ENCODE measurements at places on chromosomes 6 and 20. TPM values are rescaled to one million over a fixed set of nuclear protein-coding genes. Genes with fewer than 3 reads are reported as not detected.

LY6G6D gene
- not detected for total RNA-seq

TTLL9 gene
- total RNA-seq = not detected

CLDN20 gene
- not detected for total RNA-seq

PGC gene
- total RNA-seq = not detected

DPPA5 gene
- not detected for total RNA-seq

FAM184A gene
- total RNA-seq = 13.8 TPM

HSPA1B gene
- 54.6 TPM for total RNA-seq

DNA sequence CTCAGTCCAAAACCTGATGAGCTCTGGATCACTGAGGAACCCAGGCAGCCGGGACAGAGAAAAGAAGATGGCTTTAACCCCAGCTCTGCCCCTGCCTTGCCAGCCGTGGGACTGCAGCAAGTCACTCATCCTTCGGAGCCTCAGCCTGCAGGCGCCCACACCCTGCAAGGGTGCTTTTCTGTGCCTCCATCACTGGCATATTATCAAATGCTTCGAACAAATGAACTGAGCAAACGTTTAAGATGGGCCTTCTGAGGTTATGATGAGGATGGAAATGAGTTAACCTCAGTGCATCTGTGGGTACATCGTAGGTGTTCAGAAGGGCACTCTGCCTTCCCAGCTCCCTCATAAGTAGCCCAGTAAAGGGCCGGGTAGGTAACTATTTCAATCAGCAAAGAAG, 79.0 kb downstream of the NFATC2 start:
- peak; percentile 18 for DNase-seq

DNA sequence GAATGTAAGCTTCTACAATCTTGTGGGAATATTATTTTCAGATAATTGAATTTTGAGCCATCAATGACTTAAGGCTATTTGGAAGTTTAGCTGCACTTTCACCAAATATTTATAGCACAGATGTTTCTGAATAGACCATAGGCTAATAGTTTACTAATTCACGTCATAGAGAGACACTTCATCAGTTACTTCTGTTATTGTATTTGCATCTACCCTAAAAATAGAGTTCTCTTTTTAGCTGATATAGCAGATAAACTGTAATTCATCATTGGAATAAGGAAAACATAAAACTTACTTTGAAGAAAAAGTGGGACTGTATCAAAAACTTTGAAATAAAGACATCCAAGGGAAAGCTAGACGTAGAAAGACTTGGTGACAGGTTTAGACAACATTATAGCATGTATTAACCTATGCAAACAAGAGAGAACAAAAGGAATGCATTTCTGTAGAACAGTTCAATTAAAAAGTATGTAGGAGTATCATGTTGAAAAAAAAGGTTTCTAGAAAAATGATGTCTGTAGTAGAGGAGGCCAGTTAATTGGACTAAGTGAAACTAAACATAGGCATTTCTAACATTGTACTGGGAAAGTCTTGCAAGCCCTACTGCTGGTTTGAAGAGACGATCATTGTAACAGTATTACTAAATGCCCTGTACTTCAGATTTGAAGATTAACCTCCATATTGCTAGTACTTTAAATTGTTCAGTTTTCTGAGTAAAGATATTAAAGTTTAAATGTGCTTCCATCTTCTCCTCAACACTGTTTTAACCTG, 123.3 kb downstream of the ZFAND3 start:
- DNase-seq = no peak

GRCh38 chr6:19587238-19587942, 249.8 kb upstream of the ID4 start:
- no peak for DNase-seq

DNA sequence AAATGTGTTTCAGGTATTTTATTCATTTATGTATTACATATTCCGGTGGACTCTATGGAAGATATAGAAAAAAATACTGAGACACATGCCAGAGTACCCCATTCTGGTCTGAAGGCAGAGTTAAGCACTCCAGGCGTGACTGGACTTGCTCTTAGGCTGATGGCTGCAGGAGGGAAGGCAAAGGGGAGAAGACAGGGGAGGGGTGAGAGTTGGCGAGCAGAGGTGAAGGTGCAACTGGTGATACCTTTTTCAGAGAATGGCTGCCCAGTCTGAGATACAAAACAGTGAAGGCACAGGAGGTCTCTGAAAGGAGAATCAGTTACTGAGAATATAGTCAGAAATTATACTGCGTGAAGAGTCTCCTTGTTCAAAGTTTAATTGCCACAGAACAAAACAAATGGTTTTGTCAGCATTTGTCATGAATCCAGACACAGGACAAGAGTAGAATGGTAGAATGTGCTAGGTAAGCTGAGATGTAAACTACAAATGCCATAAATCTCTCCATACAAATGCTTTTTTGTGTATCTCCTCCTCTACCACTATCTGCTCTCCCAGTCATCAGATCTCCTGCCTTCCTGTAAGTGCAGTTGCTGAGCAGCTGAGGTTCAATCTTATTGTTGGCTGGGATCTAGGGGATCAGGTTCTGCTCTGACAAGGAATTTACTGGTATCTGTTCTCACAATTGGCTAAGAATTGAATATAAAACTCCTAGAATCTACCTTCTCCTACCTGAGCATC, 104.2 kb upstream of the DST start:
- DNase-seq = no peak

DNA sequence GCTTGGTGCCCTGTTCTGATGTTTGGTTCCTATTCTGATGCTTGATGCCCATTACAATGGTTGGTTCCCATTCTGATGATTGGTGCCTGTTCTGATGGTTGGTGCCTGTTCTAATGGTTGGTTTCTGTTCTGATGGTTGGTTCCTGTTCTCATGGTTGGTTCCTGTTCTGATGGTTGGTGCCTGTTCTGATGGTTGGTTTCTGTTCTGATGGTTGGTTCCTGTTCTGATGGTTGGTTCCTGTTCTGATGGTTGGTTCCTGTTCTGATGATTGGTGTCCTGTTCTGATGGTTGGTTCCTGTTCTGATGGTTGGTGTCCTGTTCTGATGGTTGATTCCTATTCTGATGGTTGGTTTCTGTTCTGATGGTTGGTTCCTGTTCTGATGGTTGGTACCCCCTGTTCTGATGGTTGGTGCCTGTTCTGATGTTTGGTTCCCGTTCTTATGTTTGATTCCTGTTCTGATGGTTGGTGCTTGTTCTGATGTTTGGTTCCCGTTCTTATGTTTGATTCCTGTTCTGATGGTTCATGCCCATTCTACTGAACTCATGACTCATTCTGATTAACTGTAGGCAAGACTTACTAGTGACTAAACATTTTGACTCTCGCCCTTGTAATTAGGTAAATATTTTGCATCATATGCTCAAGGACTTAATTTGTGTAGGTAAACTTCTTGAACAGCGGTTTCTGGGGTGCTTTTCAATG, 146.2 kb downstream of the DLL1 start:
- DNase-seq = no peak

- DNase-seq = no peak
These were observed 22.2 kb downstream of the FKBP1A start for GRCh38 chr20:1370548-1371110.

DNA sequence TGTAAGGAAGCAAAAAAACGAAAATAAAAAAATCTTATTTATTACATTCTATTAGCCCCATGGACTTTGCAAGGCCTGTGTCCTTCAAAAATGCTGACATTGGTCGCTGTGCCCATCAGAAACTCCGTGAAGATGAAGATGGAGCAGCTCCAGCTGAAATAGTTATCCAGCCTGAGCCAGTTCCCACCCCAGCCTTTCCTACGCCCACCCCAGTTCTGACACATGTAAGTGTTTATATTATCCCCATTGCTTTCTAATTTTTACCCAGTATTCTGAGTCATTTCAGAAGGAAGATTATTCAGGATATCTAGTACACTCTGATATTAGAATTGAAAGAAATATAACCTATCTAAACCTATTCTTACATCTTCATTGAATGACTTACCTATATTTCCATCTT, 217.7 kb downstream of the ARHGAP18 start:
- DNase-seq = no peak

- DNase-seq = no peak
These were observed 4.6 kb upstream of the EEF1A2 start for GRCh38 chr20:63503524-63503923.

DNA sequence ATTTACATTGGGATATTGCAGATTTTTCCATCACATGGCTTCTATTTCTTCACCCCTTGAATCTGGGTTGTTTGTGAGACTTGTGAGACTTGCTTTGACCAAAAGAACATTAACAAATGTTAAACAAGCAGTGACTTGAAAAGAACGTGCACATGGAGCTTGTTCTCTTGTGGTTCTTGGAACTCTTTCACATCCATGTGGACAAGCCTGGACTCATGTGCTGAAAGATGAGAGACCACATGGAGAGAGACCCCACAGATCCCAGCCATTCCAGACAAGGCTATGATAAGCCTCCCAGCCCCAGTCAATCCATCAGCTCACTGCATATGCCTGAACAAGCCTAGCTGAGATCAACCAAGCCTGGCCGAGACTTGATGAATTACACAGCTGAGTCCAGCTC, 1365.7 kb upstream of the GJE1 start:
- DNase-seq = no peak

- DNase-seq = no peak
These were observed 12.3 kb upstream of the COL9A1 start for GRCh38 chr6:70315079-70315751.

DNA sequence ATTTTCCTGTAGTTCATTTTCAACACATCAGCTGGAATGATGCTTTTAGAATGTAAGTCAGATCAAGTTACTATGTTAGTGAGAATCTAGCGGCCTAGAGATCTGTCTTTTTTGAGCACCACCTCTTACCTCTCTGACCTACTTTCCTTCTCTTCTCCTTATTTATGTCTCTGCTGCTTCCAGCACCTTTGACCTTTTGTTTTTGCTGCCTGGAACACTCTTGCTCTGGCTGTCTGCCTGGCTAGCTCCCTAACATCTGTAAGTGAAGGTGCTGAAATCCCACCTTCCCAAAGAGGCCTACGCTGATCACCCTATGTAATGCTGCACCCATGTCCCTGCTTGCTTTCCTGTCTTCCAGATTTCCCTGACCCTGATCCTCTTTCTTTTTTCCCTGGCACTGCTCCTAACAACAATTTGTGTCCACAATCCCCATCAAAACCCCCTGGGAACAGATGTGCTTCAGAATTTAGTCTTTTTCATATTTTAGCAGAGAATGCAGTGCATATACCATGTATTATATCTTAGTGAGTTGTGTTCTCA, 87.8 kb downstream of the RFPL4B start:
- no peak for DNase-seq

DNA sequence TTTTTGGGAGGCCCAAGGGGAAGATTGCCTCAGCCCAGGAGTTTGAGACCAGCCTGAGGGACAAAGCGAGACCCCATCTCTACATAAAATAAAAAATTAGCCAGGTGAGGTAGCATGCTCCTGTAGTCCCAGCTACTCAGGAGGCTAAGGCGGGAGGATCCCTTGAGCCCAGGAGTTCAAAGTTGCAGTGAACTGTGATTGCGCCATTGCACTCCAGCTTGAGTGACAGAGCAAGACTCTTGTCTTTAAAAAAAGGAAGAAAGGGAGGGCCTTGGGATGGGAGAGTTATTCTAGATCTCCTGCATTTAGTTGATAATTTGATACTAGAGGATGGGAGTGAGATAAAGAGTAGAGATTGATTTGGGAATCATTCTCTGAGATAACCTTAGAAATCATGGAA, 68.1 kb downstream of the ITCH start:
- DNase-seq = no peak

- DNase-seq = no peak
These were observed 277.0 kb downstream of the FOXA2 start for GRCh38 chr20:22307409-22307808.

GRCh38 chr6:43933148-43933885, 163.3 kb downstream of the VEGFA start:
- no peak for DNase-seq

DNA sequence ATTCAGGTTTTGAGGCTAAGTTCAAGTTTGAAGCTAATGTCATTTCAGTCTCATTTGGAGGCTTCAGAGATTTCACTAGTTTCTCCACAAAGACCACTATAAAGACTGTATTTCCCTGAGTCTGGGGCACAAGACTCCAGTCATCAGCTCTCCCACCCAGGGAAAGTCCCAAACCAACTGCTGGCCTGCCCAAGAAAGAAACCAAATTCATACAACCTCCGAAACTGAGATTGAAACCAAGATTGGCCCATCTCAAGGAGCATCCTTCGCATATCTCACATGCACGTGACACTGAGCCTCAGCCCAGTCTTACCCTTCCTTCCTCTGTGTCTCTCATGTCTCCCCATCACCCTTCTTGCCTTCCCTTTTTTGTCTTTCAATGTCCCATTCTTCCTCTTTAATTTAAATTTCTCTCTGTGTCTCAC, 3.5 kb upstream of the LTA start:
- DNase-seq = peak; percentile 83

DNA sequence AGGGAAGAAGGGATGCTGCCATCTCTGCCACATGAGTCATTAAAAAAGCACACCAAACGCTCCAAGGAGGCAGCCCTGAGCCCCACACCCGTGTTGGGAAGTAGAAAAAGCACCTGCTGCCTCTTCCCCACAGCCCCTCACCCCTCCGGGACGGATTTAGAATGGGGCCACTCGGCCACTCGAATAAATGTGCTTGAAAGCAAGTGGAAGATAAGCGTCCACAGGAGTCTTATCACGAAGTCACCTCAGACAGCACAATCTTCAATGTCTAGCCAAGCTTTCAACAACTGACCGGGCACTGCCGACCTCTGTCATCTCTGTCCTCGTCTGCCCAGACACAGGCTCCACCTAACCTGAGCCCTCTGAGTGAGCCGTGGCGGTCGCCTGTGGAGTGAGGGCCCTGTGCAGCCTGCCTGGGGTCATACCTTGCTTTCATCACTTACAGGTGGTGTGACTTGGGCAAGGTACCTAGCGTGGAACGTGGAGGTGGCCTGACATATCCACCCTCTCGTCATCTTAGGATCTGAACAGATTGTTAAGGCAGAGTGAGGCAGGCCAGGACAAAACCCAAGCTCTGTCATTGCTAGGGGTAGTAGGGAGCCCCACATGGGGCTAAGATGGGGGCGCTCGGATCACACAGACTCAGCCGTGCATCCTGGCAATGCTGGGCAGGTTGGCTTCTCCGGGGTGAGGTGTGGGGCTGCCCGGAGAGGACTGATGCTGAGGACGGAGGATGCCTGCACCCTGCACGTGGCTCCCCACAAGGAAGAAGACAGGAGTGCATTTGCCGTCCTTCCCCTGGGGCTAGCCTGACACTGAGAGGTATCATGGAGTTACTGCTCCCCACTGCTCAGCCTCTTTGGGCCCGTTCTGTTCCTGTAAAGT, 34.8 kb downstream of the PSMG4 start:
- no peak for DNase-seq

- no peak for DNase-seq
These were observed 3.3 kb downstream of the PLCB4 start for GRCh38 chr20:9071976-9072726.

GRCh38 chr6:146106532-146106931, 77.7 kb downstream of the GRM1 start:
- no peak for DNase-seq

- peak; percentile 35 for DNase-seq
These were observed 130.8 kb upstream of the TNFAIP3 start for GRCh38 chr6:137736048-137736818.

DNA sequence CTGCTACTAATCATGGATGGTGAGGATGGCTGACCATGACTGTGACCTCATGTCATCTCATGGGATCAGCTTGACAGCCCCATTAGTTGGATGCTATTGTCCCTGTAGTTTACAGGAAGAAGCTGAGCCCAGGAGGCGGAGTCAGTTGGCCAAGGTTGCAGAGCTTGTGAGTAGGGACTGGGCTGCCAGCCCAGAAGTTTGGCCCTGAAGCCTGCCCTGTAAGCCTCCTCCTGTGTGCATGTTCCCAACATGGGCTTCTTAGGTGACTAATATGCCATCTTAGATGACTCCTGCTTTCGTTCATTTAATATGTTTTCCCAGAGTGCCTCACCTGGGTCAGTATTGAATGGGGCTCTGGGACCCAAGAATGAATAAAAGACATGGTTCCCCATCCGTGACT, 6.9 kb downstream of the EDN3 start:
- no peak for DNase-seq

GRCh38 chr20:48563191-48563870, 264.5 kb downstream of the PREX1 start:
- peak; percentile 17 for DNase-seq
